K562 (cell line): ENCODE measurements at places on chromosomes 2 and 18.

DNA sequence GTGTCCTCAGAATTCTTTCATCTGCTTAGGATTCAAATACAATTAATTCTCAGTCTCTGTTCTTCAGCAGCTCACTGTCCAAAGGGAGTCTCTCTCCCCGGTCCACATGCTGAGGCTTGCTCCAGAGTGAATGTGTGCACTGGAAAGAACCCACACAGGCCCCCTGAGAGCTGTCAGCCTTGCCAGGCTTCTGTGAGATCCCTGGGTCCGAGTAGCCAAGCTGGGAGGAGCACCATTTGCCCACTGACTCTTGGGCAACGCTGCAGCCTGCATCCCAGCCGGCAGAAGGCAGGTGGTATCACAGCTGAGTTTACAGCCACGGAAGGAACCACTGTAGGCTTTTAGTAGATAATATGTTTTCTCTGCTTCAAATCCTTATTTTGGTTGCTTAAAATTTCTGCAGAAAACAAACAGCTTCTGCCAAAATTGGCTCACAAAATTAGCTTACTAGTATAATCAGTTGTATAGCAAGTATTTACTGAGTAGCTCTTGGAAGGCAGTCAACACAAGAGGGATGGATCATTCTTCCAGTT, 21.4 kb upstream of the LTBP1 start:
- no peak overlapping the region for H3K27ac ChIP-seq
- no peak overlapping the region for H3K4me3 ChIP-seq
- no peaks in the 10 kb centered on the region for H3K36me3 ChIP-seq

DNA sequence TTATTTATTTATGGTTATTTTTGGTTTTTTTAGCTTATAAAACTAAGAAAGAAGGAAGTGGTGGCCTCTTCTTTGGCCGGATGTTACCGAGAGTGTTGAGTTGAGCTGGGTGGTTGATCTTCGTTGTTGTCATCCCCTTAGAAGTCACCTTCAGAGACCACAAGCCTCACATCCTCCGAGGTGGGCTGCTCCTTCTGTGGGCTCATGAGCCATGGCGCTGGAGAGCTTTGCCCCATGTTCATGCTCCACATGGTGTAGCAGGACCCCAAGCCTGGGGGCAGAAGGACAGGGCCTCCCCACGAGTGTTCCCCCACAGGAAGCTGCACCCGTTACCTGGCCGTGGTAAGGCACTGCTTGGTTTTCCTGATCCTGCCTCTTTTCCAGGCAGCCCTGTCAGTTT, 23.4 kb downstream of the SNTG2 start:
- no peaks in the 10 kb centered on the region for H3K27me3 ChIP-seq
- no peaks in the 10 kb centered on the region for H3K4me1 ChIP-seq
- H3K36me3 ChIP-seq, result no peaks in the 10 kb centered on the region
- H3K4me3 ChIP-seq, result no peak overlapping the region

DNA sequence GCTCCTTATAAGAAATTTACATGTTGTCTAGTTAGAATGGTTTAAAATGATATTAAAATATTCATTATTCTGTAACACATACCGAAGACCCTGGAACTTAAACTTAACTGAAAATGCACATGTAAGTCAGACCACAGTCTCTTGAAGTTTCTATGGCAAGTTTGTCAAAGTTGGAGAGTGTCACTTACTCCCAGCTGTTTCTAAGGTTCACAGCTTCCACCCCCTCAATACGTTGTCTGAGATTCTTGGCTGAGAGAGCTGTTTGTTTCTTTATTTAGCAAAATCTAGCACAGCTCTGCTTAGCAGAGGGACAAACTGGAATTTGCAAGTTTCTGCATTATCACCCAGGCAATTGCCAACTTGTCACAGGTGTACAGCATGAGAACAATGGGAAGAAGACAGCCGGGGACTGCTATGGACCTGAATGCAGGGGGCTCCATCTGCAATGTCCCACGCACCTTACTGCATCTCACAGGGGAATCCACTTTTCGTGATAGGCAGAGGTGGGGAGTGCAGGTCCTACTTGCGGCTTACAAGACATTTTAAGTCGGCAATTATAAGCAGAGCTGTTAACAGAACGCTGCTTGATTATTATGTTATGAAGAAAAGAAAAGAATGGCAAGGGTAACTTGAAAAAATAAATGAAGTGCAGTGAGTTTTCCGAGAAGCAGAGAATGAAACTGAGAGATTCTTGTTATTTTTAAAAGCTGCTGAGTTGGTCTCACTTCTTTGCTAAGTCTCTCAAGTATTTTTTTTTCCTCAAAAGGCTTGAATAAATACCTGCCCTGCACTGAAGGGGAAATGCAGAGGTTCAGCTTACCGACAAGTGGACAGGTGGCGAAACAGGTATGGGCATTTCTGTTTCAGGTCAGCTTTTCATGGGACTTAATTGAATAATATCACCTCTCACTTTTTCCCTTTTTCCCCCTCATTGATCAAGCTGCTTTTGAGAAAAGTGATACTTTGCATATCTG, 1072.1 kb upstream of the FANCL start:
- no peak overlapping the region for H3K4me3 ChIP-seq
- H3K27ac ChIP-seq, result no peak overlapping the region
- H3K4me1 ChIP-seq, result no peaks in the 10 kb centered on the region
- H3K36me3 ChIP-seq, result no peaks in the 10 kb centered on the region
- no peak for DNase-seq

GRCh38 chr2:239260546-239261327, 140.1 kb downstream of the HDAC4 start:
- H3K4me3 ChIP-seq, result no peak overlapping the region
- no peak overlapping the region for H3K27ac ChIP-seq
- peaks cover 40% of the 10 kb centered on the region for H3K4me1 ChIP-seq
- DNase-seq, result no peak
- no peaks in the 10 kb centered on the region for H3K27me3 ChIP-seq

- H3K36me3 ChIP-seq, result no peaks in the 10 kb centered on the region
- no peak overlapping the region for H3K27ac ChIP-seq
- no peak overlapping the region for H3K4me3 ChIP-seq
- no peaks in the 10 kb centered on the region for H3K27me3 ChIP-seq
- no peaks in the 10 kb centered on the region for H3K4me1 ChIP-seq
Measured at GRCh38 chr18:5393779-5394178, 98.3 kb upstream of the ZBTB14 start.

GRCh38 chr2:189580241-189580651, 340 bp downstream of the SLC40A1 start:
- peaks cover 25% of the 10 kb centered on the region; the same call in 2 of the 3 replicates for H3K4me1 ChIP-seq
- H3K36me3 ChIP-seq, result peaks cover 49% of the 10 kb centered on the region
- H3K27me3 ChIP-seq, result no peaks in the 10 kb centered on the region
- peak overlapping the region; percentile 95 for H3K27ac ChIP-seq

- DNase-seq, result no peak
- no peak overlapping the region for H3K4me3 ChIP-seq
- no peak overlapping the region for H3K27ac ChIP-seq
Measured at GRCh38 chr2:85459771-85460170, 41.3 kb downstream of the SH2D6 start.

GRCh38 chr18:11274144-11274794, 124.9 kb upstream of the PIEZO2 start:
- H3K27ac ChIP-seq, result no peak overlapping the region
- no peak overlapping the region for H3K4me3 ChIP-seq
- no peaks in the 10 kb centered on the region for H3K27me3 ChIP-seq
- H3K36me3 ChIP-seq, result no peaks in the 10 kb centered on the region
- no peak for DNase-seq
